ENCODE measurements at places on chromosomes 6 and 20. TPM values are rescaled to one million over a fixed set of nuclear protein-coding genes. Genes with fewer than 3 reads are reported as not detected.

Gene FAM209B
- polyA plus RNA-seq = 0.76 TPM

Gene CTCFL
- not detected for polyA plus RNA-seq

Gene VGLL2
- not detected for polyA plus RNA-seq

Gene POM121L2
- polyA plus RNA-seq = not detected

Gene ECT2L
- 0.19 TPM for polyA plus RNA-seq

Gene AHI1
- polyA plus RNA-seq = 5.7 TPM

Gene PRKN
- polyA plus RNA-seq = 6.7 TPM

Gene ADGB
- polyA plus RNA-seq = not detected

Gene DLL1
- 2.6 TPM for polyA plus RNA-seq

DNA sequence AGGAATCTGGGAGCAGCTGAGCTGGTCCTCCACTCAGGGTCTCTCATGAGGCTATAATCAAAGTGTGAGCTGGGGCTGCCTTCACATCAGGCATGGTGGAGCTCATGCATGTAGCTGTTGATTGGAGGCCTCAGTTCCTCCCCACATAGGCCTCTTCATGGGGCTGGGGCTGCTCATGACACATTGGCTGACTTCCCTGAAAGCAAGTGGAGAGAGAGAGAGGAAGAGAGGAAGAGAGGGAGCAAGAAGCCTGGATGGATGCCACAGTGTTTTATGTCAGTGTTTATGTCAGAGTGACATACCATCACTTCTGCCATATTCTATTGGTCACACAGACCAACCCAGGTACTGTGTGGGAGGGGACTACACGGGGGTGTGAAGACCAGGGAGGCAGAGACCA lies 43.8 kb downstream of the EYA2 start:
- DNase-seq = no peak

GRCh38 chr6:153140299-153140698 lies 9.2 kb upstream of the RGS17 start:
- no peak for DNase-seq

DNA sequence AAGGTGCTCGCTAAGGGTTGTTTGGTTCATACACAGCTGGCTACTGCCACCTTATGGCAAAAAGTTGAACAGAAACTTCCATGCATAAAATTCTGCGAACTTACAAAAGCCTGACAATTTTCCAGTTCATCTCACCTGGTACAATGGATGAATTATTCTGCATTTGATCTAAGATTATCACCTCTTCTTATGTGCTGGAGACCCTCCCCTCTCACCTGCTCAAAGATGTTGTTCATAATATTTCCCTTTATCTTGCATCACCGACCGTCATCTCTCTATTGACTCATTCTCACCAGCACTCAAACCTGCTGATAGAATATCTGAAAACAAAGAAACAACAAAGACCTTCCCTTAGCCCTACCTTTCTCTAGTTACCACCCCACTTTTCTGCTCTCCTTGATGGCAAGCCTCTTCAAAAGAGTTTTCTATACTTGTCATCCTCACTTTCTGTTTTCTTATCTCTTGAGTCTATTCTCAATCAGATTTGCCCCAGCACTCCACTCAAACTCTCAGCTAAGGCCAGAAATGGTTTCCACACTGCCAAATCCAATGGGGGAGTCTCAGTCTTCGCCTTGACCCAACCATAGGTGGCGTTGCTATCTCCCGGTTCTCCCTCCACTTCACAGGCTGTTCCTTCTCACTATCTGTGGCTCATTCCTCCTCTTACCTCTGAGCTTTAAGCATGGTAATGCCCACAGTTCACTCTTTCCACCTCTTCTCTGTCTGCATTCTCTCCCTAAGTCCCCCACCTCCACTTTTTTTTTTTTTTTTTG lies 25.8 kb downstream of the SNRNP48 start:
- no peak for DNase-seq

DNA sequence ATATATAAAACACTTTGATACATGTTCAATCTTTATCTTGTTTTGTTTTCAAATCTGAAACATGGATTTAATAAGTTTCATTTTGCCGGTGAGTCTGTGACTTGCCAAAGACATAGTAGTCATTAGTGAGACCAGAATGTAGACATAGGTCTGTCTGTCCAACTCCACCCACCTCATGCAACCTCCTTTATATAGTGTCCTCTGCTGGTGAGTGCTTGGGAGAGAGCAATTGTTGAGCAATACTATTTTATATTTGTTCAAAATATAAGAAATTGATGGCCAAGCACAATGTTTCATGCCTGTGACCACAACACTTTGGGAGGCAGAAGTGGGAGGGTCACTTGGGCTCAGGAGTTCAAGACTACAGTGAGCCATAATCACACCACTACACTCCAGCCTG lies 10.8 kb upstream of the LY86 start:
- no peak for DNase-seq

- DNase-seq = no peak
These were observed 58.3 kb downstream of the ALDH8A1 start for GRCh38 chr6:134891633-134892032.

DNA sequence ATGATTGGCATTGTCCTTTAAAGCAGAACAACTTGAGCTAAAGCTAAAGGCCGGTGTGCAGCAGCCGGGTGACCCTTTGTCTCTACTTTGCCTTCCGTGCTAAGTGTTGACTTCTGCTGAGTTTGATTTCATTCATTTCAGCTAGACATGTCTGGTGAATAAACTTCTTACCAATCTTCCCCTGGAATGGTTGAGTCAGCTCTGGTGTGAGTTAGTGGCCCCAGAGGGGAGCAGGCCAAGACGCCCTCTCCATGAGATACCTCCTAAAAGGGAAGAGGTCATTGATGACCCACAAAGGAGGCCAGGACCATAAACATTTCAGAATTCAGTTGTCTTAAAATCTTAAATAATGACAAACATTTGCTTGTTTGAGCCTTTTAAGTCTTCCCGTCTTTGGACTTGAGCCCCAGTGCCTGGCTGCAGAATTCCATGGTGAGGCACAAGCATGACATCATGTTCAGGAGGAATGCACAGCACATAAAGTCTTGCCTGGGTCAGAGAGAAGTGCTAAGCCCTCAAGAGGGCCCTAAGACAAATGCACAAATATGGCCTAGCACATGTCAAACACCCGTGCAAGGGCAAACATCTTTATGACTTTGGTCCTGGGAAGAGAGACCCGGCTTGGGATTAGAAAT lies 96.3 kb upstream of the NEDD9 start:
- no peak for DNase-seq

- no peak for DNase-seq
These were observed 9.6 kb downstream of the CMTR1 start for GRCh38 chr6:37442416-37443215.

DNA sequence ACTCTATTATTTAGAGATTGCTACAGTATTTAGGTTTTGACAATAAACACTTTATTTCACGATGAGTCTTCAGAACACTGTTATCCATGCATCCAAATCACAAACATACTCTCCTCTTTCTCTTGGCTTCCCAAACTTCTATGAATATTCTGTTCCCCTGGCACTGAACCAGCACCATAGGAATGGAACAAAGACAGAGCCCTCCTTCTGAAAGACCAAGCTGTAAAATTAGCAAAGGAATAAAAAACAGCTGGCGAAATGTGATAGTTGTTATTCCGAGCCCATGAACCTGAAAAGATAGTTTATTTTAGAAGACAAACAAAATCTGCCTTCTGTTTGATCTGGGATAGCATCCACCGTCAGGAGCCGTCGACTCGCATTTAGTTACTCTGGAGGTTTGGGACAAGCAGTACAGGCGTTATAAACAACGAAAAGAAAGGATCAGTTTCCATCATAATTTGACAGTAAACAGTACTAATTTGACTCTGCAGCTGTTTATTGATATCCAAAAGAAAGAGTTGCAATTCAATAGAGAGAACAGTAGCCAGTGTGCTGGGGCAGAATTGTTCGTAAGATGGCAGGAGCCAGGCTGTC lies 161.4 kb downstream of the CLIC5 start:
- no peak for DNase-seq

- no peak for DNase-seq
These were observed 14.2 kb downstream of the GFRA4 start for GRCh38 chr20:3648951-3649350.

- no peak for DNase-seq
These were observed 52.1 kb downstream of the RIPOR2 start for GRCh38 chr6:24883618-24884017.

DNA sequence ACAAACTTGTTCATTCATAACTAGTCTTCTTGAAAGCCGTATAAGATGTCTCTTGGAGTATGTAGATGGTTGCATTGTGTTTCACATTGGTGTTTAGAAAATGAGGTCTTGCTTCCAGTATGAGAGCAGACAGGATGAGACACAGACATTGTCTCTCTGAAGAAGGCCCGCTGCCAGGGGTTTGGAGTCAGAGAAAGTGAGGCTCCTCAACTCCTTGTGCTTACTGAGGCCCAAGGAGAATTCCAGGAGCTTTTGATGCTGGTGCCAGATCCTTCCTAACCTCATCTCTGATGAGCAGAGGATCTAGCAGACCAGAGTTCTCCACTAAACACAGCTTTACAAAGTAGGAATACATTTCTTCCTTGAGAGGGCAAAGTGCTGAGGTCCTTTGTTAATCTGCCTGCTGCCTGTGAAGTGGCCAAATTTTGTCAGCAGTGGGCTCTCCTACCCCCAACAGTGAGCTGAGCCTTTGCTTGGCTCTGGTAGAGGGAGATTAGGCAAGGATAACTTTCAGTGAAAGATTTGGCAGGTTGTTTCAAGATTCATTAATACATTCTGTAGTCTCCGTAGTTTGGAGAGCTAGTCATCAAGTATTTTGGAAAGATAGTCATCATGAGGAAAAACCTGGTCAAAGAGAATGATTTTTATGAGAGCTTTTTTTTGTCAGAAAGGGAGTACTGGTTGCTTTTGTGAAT lies 9.7 kb downstream of the MAPRE1 start:
- DNase-seq = no peak

GRCh38 chr6:43496370-43497128 lies 13.6 kb downstream of the LRRC73 start:
- DNase-seq = no peak

- DNase-seq = no peak
These were observed 232.9 kb downstream of the SYNE1 start for GRCh38 chr6:152404086-152404857.

- no peak for DNase-seq
These were observed 3.4 kb upstream of the SLC35D3 start for GRCh38 chr6:136918706-136919105.

DNA sequence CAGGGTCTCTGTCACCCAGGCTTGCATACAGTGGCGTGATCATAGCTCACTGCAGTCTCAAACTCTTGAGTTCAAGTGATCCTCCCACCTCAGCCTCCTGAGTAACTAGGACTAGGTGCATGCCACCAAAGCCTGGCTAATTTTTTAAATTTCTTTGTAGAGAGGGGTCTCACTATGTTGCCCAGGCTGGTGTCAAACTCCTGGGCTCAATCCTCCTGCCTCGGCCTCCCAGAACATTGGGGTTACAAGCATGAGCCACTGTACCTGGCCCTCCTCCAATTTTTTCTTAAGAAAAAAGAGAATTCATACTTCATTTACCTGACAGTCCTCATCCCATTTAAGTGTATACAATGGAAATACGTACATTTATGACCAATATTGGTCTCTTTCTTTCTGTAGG lies 37.9 kb downstream of the E2F3 start:
- no peak for DNase-seq

GRCh38 chr6:38233161-38233791 lies 406.5 kb downstream of the BTBD9 start:
- no peak for DNase-seq

DNA sequence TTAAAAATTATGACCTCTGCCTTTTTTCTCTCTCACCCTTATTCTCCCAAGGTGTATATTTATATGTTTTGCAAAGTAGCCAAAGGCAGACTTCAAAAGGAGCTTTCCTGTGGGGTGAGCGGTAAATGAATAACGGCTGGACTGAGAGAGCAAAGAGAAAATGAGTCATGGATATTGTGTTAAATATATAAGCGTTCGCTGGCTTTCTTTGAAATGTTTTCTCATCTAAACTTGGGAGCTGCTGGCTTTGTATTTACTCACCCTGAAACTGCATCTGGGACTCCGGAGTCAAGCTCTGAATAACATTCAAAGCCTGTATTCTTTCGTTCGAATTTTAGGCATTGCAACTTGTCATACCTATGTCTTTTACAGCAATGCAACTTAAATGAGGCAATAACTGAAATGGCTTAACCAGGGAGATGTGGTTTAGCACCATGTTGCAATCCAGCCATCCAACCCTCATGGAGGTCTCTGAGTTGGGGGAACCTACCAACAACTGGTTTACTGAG lies 32.0 kb downstream of the ATXN1 start:
- DNase-seq = no peak

All from heart left ventricle (tissue), 16 donors.